Fibroblast of lung (primary cell): ENCODE measurements at places on chromosomes 12 and 14. TPM values are rescaled to one million over a fixed set of nuclear protein-coding genes. Genes with fewer than 3 reads are reported as not detected.

GRCh38 chr12:107978641-107979040 is 150.4 kb upstream of the WSCD2 start:
- H3K27ac ChIP-seq, result no peak overlapping the region
- no peaks in the 10 kb centered on the region for H3K27me3 ChIP-seq
- no peak for DNase-seq
- no peaks in the 10 kb centered on the region for H3K36me3 ChIP-seq

GRCh38 chr12:57892232-57892972 is 45.9 kb upstream of the CTDSP2 start:
- H3K36me3 ChIP-seq, result no peaks in the 10 kb centered on the region
- H3K4me1 ChIP-seq, result peaks cover 61% of the 10 kb centered on the region
- no peak for DNase-seq
- no peaks in the 10 kb centered on the region for H3K27me3 ChIP-seq
- H3K4me3 ChIP-seq, result no peak overlapping the region

DNA sequence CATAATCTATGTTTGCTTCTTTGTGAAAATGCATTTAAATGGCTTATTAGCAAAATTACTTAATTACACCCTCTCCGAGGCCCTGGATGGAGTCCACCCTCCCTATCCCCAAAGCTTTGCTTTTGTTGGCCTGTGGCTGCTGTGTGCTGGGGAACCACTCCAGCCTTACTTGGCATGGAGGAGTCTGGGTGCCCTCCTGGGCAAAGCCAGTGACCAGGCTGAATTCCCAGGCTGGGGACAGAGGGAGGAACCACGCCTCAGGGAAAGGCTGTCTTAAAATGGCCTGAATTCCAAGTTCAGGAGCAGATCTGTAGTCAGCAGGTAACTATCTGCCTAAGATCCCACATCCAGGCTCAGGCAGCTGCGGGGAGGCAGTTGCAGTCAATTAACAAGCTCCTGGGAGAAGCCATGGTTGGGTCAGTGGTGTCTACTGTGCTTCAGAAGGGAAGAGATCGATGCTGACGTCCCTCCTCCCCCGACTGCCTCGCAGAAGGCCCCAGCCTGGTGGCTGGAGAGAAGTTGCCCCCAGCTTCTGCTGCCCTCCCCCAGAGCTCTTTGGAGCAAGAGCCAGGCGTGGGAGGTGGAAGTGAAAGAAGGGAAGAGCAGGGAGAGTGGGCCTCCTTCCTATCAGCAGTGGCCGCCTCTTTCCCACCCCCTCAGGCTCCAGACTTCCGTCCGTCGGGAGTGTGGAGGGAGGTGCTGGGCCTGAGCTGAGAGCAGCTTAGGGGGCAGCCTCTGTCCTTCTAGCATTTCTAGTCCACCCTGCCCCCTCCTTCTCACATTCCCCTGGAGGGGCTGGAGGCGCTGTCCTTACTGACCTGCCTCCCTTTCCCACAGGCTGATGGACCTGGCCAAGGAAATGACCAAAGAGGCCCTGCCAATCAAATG is 11.3 kb downstream of the VASH1 start:
- DNase-seq, result peak; percentile 44
- peaks cover 15% of the 10 kb centered on the region for H3K4me1 ChIP-seq
- H3K4me3 ChIP-seq, result no peak overlapping the region

DNA sequence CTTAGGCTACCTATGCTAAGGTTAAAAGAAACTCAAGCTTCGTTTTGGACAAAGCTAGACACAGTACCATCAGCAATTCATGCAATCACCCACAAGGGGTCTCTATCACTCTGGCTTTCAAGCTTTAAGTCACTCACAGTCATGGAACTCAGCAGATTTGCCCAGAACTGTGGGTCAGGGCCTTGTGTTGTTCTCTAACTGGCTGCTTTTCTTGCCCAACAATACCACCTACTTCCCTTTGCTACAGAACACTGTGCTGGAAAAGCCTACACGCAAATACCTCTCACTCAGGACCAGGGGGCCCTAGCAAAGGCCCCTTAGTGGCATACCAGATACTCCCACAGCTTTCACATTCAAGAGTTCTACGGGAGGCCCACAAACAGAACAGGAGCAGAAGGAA is 9.1 kb downstream of the NEMP1 start:
- H3K36me3 ChIP-seq, result peaks cover 6% of the 10 kb centered on the region
- no peaks in the 10 kb centered on the region for H3K27me3 ChIP-seq
- H3K4me3 ChIP-seq, result no peak overlapping the region
- peak overlapping the region; percentile 52 for H3K27ac ChIP-seq

Gene TMED8
- total RNA-seq, result 7.4 TPM in 2 replicates

DNA sequence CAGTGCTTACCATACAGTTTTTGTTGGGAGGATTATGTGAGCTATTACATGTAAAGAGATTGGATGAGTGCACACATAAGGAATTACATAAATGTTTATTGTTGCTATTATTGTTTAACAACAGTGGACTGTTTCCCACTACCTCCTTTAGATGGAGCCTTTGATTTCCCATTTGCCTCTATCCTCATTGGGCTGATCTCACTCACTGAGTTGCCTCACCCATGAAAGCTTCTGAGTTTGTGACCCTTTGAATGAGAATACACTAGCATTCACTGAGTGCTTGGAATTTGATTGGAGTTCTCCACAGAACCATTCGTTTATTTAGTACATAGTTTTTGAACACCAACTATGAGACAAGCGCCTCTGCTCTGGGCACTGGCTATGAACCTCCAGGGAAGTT is 121.0 kb downstream of the HELB start:
- no peaks in the 10 kb centered on the region for H3K36me3 ChIP-seq
- no peaks in the 10 kb centered on the region for H3K27me3 ChIP-seq
- H3K4me1 ChIP-seq, result no peaks in the 10 kb centered on the region
- no peak for DNase-seq

DNA sequence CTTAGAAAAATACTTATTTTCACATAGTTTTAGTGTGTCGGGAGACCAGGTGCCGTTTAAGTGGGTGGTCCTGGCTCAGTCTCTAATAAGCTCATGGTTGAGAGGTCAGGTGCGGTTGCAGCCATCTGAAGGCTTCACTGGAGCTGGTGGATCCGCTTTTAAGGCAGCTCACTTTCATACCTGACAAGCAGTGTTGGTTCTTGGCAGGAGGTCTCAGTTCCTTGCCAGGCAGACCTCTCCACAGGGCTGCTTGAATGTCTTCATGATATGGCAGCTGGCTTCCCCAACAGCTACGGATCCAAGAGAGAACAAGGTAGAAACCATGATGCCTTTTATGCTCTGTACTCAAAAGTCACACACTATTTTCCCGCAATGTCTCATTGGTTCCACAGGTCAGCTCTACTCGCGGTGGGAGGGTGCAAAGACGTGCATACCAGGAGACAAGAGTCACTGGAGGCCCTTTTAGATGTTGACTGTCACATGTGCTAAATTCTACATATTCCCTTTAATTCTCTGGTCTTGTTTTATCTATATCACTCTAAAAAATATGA is 8.0 kb upstream of the ZDHHC17 start:
- H3K4me3 ChIP-seq, result no peak overlapping the region
- DNase-seq, result no peak
- no peak overlapping the region for H3K27ac ChIP-seq
- no peaks in the 10 kb centered on the region for H3K4me1 ChIP-seq
- no peaks in the 10 kb centered on the region for H3K27me3 ChIP-seq

DNA sequence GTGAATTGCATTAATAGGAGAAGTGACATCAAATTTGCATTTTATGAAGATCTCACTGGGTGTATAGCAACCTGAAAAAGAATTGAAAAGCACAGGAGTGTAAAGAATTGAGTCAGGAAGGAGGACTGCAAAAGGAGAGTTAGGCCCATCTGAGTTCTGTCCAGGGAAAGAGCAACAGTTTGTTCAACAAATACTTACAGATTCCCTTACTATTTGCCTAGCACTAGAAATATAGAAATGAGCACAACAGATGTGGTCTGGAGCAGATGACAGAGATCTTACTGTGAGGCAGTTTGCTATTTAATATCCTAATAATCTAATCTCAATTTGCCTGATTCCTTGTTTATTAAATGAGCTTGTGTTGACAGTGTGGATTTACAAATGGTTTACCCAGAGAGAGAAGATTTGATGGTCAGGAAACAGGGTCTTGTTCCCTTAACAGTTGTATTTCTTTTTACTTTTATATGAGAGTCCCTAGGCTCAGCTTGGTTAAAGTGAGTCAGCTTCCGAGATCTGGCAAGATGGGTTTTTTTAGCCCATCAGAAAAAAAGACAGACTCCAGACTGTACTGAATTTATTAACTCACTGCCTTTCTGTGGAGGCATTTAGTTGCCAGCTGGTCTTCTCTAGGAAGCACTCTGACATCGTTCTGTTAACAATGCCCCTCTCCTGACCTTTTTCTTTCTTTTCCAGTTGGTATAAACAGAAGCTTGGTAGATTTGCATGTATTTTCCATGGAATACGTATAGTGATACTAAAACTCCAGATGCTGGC is 229.7 kb downstream of the TTC6 start:
- no peaks in the 10 kb centered on the region for H3K36me3 ChIP-seq
- H3K4me3 ChIP-seq, result no peak overlapping the region
- no peaks in the 10 kb centered on the region for H3K4me1 ChIP-seq
- peak; percentile 30 for DNase-seq

DNA sequence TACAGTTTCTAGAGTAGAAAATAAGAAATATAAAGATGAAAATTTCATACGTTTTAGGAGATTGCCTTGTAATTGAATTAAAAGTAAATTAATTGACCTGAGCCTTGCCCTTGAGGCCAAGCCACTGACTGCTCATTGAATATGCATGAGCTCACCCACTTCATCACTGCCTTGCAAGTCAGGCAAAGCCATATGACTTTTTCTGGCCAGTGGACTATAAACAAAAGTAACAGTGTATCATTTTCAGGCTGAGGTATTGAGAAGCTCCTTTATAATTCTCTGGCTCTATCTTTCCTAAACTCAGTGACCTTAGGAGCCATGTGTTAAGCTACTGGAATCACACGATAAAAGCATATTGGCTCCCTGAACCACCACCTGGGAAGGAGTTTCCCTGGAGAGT is 369.3 kb downstream of the NUAK1 start:
- H3K4me3 ChIP-seq, result no peak overlapping the region
- H3K4me1 ChIP-seq, result no peaks in the 10 kb centered on the region
- H3K27me3 ChIP-seq, result no peaks in the 10 kb centered on the region
- H3K27ac ChIP-seq, result no peak overlapping the region

DNA sequence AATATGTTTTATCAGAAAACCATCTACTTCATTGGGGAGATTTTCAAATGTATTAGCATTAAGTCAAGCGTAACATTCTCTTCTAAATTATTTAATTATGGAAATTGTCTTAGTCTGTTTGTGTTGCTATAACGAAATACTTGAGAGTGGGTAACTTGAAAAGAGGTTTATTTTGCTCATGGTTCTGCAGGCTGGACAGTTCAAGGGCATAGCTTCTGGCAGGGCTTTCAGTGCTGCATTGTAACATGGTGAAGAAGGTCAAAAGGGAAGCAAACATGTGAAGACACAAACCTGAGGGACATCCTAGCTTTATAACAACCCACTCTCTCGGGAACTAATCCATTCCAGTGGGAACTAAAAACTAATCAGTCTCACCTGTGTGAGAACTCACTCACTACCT is 84.3 kb upstream of the TMPO start:
- no peak overlapping the region for H3K27ac ChIP-seq
- no peaks in the 10 kb centered on the region for H3K27me3 ChIP-seq
- no peaks in the 10 kb centered on the region for H3K36me3 ChIP-seq
- DNase-seq, result no peak
- no peaks in the 10 kb centered on the region for H3K4me1 ChIP-seq
- H3K4me3 ChIP-seq, result no peak overlapping the region

DNA sequence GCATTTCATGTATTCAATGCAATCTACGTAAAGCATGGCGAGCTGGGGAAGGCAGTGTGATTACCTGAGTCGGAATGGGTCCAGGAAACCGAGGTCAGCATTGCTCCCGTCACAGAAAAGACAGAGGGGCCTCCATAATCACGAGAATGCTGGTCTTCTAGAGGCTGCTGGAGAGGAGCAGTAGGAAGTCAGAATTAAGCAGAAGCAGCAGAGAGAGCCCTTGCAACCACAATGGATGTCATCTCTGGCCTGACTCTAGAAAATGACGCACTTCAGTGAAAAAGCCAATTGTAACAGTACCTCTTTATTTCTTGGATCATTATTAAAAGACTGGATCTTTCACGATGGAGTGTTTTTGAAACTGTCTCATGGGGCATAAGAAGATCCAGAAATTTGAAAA is 69.5 kb upstream of the FOXN3 start:
- no peak overlapping the region for H3K27ac ChIP-seq
- H3K36me3 ChIP-seq, result no peaks in the 10 kb centered on the region
- H3K27me3 ChIP-seq, result no peaks in the 10 kb centered on the region

DNA sequence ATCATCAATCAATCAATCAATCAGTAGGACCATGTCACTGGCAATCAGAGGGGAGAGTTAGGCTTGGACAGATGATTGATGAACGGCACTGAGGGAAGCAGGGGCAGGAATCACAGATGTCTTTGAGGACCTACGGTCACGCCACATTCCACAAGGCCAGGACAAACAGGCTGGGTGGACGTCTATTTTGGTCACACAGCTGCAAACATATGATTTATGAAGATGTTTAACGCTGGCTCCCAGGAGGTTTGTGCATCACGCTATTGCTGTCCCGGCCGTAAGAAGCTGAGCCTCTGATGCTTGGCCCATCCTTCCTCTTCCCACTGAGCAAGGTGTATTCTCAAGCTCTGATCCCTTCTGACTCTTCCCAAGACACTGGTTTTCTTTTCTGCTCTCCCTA is 160.8 kb downstream of the FOXN3 start:
- no peak overlapping the region for H3K4me3 ChIP-seq
- H3K27ac ChIP-seq, result no peak overlapping the region
- no peaks in the 10 kb centered on the region for H3K4me1 ChIP-seq
- H3K36me3 ChIP-seq, result no peaks in the 10 kb centered on the region
- H3K27me3 ChIP-seq, result no peaks in the 10 kb centered on the region

Gene USP15
- 40.6 and 57.6 TPM in 2 replicates for total RNA-seq

DNA sequence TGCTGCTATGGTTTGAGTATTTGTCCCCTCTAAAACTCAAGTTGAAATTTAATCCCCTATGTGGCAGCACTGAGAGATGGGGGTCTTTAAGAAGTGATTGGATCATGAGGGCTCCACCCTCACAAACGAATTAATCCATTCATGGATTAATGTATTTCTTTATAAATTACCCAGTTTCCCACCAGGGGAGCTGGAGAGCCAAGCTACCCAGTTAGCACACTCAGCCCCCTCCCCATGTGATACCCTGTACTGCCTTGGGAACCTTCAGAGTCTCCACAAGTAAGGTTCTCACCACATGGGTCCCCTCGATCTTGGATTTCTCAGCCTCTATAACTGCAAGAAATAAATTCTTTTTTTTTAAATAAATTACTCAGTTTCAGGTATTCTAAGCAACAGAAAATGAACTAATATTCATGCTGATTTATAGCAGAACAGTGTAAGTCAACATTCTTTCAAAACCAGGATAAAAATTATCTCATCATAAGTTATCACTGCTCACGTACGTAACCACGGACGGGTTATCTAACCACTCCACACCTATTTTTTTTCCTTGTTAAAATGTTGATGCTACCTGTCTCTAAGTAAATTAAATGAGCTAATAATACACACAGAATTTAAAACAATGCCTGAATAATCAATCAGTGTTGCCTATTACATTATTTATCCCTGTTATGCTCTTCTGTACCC is 3.6 kb downstream of the NAP1L1 start:
- no peak overlapping the region for H3K4me3 ChIP-seq
- no peak for DNase-seq
- H3K27ac ChIP-seq, result no peak overlapping the region
- no peaks in the 10 kb centered on the region for H3K36me3 ChIP-seq
- no peaks in the 10 kb centered on the region for H3K27me3 ChIP-seq

- H3K27me3 ChIP-seq, result no peaks in the 10 kb centered on the region
- peak; percentile 28 for DNase-seq
- H3K4me1 ChIP-seq, result peaks cover 12% of the 10 kb centered on the region
- peak overlapping the region; percentile 80 for H3K27ac ChIP-seq
Measured at GRCh38 chr12:89525305-89525823, 483 bp downstream of the POC1B start.

Gene GPR84
- total RNA-seq, result not detected in 2 replicates

Gene GPRC5D
- total RNA-seq, result not detected in 2 replicates
